NCI-H2171 treated with DMSO at 0.1 percent for 48 hours (cell line): ENCODE measurements at places on chromosomes 5 and 9.

GRCh38 chr5:178427576-178428197 lies 162.5 kb downstream of the COL23A1 start:
- DNase-seq = no peak

- DNase-seq = no peak
Observed at GRCh38 chr9:78680196-78680595, 383.3 kb downstream of the PSAT1 start.

DNA sequence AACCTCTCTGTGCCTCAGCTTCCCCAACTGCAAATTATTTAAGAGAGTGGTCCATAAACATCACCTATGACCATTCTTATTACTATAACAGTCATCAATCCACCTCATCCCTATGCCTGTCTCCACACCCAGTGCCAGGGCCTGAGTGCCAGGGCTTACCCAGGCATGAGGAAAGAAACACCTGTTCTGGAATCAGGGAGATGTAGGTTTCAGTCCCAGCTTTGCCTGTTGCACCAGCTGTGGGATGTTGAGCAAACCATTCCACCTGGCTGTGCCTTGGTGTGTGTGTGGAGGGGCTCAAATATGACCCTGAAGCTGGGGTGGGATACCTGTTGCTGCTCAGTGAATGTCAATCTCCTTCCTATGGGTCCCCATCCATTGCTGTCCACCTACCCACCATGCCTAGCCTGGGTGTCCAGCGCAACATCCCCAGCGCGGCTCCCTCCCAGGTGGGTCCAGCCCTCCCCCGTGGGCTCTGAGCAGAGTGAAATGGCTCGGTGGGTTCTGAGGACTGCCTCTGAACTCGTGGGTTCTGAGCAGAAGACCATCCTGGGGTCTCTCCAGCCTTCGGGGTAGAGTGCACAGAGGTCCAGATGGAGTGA lies 16.3 kb downstream of the AKNA start:
- no peak for DNase-seq

DNA sequence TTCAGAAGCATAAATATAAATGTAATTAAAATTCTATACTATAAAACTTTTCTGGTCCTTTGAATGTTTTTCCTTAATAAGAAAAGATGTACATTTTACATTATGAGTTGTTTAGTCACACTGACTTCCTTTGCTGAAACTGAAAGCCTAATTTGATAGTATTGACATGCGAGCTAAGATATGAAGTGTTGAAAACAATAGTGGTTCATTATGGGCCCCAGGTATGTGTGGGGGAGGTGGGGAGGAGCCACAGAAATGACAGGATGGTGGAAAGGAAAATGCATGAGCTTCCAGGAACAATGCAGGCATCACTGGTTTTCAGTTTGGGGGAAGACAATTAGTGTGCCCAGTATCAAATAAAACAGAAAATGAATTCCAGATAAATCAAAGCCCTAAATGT lies 35.4 kb upstream of the RLN1 start:
- no peak for DNase-seq

- DNase-seq = no peak
Observed at GRCh38 chr9:133603135-133603927, 5.9 kb downstream of the FAM163B start.

- DNase-seq = no peak
Observed at GRCh38 chr5:151694035-151694485, 7.3 kb upstream of the SPARC start.

GRCh38 chr5:135194573-135195269 lies 160.7 kb upstream of the PITX1 start:
- no peak for DNase-seq

GRCh38 chr5:113112435-113112834 lies 135.8 kb downstream of the DCP2 start:
- no peak for DNase-seq

- DNase-seq = no peak
Observed at GRCh38 chr5:72760259-72760658, 56.2 kb upstream of the TNPO1 start.

- DNase-seq = no peak
Observed at GRCh38 chr5:60841361-60841760, 2.7 kb downstream of the ELOVL7 start.

DNA sequence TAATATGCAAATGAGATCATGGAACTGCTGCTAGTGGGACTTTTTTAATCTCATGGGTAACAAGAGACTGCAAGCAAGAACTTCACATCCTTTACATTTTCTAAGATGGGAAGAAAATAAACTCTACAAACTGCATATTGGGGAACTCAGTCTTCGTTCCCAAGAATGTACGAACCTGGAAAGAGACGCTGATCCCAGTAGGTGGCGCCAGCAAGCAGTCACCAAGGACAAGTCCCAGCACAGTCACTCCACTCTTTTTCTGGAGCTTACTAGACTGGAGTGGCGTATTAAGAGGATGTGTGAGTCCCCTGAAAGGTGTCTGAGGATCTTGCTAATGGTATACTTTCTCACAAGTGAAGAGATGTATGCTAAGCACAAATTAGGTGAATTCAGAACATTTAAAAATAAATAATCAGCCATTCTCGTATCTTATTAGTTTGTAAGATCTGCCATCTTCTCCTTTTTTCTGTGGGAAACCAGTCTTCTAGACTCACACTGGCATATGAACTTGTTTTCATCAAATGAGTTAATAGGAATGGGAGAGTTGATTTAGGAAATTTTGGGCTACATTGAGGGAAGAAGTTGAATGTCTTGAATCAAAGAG lies 16.0 kb upstream of the PUM3 start:
- DNase-seq = peak; percentile 85

DNA sequence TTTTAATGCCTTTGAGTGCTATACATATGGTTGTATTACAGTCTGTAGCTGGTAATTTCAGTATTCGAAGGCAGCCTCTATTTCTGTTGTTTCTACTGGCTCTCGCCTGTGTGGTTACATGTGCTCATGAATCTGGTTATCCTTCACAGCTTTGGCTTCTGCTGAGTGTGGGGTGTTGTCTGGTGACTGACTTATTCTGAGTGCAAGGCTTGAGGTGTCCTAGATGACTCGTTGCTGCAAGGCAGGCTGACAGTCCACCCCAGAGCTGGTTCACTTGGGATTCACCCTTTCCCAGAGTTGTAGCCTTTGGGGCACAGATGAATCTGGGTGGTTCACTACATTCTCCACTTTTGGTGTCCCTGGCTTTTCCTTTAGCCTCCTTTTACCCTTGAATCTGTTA lies 41.4 kb downstream of the PDE8B start:
- no peak for DNase-seq

DNA sequence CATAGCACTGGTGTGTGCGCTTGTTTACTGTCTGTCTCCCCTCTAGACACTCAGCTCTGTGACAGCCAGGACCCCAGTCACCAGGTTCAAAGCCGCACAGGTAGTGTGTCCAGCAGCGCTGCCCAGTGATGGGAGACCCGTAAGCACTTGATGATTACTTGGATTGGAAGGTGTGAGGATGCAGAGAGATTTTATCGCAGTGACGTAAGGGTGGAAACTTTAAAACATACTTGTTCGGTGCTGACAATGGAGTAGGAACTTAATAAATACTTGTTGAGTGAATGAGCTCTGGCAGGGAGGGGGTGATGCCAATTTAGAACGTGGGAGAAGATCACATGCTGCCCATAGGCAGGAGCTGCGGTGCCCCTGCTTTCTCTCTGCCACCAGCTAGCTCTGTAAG lies 99.2 kb upstream of the PITX1 start:
- no peak for DNase-seq

- peak; percentile 31 for DNase-seq
Observed at GRCh38 chr9:105146677-105147076, 97.8 kb upstream of the SLC44A1 start.

GRCh38 chr5:134177369-134178095 lies 782 bp upstream of the SKP1 start:
- no peak for DNase-seq

- DNase-seq = no peak
Observed at GRCh38 chr9:76876098-76876497, 29.8 kb downstream of the PRUNE2 start.

DNA sequence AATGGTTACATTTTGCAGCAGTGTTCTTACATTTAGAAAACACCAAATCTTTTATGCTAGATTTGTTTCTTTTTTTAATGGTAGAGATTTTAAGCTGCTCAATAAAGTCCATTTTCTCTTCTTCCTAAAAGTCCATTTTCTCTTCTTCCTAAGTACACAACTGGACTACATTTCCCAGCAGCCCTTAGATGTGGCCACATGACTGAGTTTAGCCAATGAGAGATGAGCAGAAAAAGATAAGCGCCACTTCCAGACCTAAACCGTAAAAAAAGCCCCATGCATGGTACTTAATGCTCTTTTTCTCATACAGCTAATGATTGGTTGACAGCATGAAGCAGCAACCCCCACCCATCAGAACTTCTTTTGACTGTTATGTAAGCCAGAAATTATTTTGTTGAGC lies 206.7 kb downstream of the FAM114A2 start:
- DNase-seq = peak; percentile 82

DNA sequence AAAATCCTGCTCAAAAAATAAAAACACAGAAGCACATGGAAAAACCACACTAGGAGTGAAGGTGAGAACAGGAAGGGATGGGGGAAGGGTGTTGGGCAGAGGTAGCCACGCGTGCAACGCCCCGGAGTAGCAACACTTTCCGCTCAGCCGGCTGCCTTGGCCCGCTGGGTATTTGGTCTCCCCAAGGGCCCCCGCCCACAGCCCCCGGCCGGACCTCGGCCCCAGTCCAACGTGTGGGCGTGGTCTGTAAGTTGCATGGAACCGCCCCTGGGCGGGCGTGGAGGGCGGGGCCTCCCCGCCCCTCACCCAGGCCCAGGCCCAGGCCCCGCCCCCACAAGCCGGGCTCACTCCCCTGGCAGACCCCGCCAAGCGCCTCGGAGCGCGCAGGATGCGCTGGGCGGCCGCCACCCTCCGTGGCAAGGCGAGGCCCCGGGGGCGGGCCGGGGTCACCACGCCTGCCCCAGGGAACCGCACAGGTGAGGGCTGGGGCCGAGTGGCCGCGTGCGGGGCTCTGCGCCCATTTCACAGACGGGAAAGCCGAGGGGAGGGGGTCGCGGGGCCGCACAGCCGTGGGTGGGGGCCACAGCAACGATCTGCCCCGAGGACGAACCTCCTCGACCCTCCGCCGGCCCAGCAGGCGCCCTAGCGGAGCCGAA lies at the start of gene SUSD3:
SUSD3 (plus strand) TSS at position 347 of the 656 bp plus-strand sequence; CDS start at position 389, 42 bp downstream.
- DNase-seq = peak; percentile 67

DNA sequence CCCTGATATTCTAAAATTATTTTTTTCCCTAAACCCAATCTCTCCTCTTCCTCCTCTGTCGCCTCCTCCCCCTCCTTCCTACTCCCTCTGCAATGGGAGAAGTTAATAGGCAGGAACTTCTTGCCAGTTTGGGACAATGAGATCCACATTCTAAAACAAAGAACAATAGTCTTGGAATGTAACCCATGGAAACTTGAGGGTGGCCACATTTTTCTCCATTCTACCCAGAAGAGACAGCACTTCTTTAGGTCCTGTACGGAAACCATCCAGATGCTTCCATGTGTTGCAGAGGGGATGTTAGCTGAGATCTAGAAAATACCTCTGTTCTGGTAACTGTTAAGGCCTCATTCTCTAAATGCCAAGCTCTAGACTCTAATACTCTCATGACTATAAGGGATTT lies 10.0 kb downstream of the SPARC start:
- no peak for DNase-seq

- no peak for DNase-seq
Observed at GRCh38 chr9:97856857-97857605, 4.0 kb downstream of the FOXE1 start.

GRCh38 chr5:53276825-53277224 lies 167.3 kb upstream of the MOCS2 start:
- DNase-seq = no peak

DNA sequence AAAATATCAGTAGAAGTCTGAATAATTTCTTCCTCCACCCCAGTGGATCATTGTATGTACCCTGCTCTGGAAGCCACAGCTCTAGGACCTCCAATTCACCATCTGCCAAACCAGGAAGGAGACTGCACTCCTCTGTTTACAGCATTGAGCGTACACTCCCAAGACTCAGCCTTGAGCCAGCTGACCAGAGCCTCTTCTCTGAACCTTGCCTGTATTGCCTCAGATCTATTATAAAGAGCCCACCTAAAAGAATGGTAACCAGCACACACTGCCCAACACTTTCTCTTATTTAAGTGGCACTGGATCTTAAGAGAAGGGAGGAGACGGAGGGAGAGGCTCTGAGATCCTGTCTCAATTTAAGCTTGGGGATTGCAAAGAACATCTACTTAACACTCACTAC lies 217.8 kb upstream of the RASEF start:
- DNase-seq = no peak

DNA sequence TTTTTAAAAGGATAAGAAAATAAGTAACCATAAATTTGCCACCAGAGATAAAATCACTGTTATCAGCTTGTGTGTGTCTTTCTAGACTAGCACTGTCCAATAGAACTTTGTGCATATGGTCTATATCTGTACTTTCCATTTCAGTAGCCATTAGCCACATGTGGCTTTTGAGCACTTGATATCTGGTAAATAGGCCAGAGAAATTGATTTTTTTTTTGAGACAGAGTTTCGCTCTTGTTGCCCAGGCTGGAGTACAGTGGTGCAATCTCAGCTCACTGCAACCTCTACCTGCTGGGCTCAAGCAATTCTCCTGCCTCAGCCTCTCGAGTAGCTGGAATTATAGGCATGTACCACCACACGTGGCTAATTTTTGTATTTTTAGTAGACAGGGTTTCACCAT lies 17.8 kb downstream of the RBM27 start:
- DNase-seq = no peak

DNA sequence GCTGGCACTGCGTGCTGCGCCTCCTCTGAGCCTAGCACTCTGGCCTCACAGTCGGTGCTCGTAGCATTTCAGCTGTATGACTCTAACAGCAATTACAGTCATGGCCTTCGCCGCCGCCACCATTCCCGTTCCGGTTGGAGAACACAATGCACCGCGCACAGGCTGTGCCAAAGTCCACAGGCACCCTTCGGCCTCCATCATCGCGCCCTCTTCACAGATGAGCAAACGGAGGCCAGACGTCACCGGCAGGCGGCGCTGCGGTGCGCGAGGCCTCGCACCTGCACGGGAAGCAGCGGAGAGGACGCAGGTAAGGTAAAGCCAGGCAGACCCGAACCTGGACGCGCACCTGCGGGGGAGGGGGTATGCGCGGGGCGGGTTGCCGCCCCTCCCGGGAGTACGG lies 128.9 kb downstream of the BARX1 start:
- DNase-seq = no peak

- no peak for DNase-seq
Observed at GRCh38 chr9:111603041-111603440, 3.6 kb upstream of the PTGR1 start.

- no peak for DNase-seq
Observed at GRCh38 chr9:77820293-77820954, 172.3 kb upstream of the GNA14 start.

GRCh38 chr5:145162626-145163025 lies 672.5 kb downstream of the PRELID2 start:
- no peak for DNase-seq

GRCh38 chr5:93794954-93795353 lies 53.6 kb upstream of the POU5F2 start:
- peak; percentile 46 for DNase-seq

DNA sequence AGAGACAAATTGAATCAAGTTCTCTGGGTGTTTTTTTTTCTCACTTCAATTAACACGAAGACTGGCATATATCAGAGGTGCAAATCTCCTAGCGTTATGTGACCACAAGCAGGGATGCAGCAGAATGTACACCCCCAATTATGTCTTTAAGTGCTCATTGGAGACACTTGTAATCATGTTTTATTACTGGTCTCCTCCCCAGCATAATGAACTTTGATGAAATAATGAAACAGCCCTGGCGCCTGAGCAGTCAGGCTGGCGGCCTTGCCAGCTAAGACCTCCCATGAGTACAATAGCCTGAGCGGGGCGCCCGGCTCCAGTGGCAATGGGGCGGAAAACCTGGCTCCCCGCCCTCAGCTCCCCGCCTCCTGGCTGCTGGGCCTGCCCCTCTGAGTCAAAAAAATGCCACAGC lies 209.4 kb upstream of the MSX2 start:
- DNase-seq = no peak

GRCh38 chr5:137092831-137093230 lies 406.3 kb downstream of the SPOCK1 start:
- no peak for DNase-seq
